Fibroblast of villous mesenchyme (primary cell): ENCODE measurements at places on chromosomes 2 and 18.

GRCh38 chr2:20675701-20676352 is 8.9 kb downstream of the GDF7 start:
- DNase-seq = no peak

- no peak for DNase-seq
These were observed 33.1 kb downstream of the METTL4 start for GRCh38 chr18:2538236-2538635.

- peak; percentile 7 for DNase-seq
These were observed 30.2 kb downstream of the CMPK2 start for GRCh38 chr2:6835467-6835866.

DNA sequence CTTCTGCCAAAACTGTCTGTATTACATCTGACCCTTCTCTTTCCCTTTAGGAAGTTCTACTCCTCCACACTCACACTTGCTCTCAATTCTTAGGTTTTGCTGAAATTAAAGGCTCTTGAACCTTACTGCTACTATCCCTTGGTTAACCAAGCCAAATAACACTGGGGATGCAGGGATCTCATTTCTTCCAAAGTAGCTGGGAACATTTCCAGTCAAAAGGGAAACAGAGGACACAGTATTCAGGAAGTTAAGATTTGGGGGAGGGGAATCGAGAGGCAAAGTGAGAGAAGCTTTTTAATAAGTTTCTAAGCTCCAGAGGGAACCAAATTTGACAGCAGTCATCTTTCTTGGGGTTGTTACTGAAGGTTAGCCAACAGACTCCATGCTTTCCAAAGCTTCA is 6.2 kb downstream of the SEPTIN2 start:
- DNase-seq = no peak

- DNase-seq = no peak
These were observed 27.5 kb upstream of the ALPP start for GRCh38 chr2:232350804-232351685.

DNA sequence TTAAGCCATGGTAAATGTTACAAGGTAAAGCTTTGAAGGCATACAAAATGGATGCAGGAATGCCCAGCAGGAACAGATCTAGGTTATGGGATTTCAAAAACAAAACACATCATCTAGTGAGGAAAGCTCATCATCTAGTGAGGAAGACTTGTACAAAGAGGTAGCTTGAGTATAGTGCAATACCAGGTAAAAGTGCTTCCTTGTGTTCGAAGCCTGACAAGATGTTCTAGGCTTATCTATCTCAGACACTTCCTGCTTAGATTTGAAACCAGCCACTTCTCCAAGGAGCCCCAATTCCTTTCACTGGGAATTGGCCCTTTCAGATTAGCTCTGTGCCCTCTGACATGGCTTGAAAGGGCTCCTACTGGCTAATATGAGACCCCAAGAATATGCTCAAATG is 45.6 kb downstream of the RNU4ATAC start:
- DNase-seq = no peak

GRCh38 chr2:216789081-216789480 is 70.8 kb downstream of the TNP1 start:
- peak; percentile 31 for DNase-seq

DNA sequence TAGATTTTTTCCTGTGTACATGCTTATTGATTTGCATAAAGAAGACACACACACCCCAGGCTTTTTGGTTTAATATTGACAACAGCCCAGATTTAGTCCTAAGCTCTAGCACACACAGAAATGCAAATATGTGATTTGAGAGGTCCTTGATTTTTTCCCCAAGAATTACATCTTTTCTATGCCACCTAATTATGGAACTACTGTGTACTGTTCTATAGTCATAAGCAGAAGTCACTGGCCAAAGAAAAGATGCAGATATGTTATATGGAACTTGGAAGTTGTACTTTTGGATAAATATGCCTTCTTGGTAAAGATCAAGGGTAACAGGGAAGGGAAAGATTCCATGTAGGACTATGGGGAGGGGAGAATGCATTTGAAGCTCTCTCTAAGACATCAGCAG is 105.6 kb downstream of the SETBP1 start:
- no peak for DNase-seq

DNA sequence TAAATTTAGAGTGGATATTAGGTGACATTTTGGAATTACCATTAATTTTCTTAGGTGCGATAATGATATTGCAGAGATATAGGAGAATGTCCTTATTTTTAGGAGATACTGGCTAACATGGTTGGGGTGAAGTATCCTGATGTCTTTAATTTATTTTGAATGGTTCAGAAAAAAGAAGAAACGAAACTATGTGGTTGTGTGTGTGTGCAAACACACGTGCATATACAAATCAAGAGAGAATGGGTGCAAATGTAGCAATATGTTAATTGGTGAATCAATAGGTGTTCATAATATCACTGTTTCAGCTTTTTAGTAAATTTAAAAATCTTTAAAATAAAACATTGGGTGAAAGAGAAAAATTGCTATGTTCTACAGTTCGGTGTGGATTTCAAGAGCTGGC is 140.9 kb downstream of the DIS3L2 start:
- no peak for DNase-seq

- DNase-seq = no peak
These were observed 37.8 kb downstream of the ANTXR1 start for GRCh38 chr2:69050802-69051201.

GRCh38 chr18:10514082-10514481 is 11.7 kb upstream of the NAPG start:
- no peak for DNase-seq

DNA sequence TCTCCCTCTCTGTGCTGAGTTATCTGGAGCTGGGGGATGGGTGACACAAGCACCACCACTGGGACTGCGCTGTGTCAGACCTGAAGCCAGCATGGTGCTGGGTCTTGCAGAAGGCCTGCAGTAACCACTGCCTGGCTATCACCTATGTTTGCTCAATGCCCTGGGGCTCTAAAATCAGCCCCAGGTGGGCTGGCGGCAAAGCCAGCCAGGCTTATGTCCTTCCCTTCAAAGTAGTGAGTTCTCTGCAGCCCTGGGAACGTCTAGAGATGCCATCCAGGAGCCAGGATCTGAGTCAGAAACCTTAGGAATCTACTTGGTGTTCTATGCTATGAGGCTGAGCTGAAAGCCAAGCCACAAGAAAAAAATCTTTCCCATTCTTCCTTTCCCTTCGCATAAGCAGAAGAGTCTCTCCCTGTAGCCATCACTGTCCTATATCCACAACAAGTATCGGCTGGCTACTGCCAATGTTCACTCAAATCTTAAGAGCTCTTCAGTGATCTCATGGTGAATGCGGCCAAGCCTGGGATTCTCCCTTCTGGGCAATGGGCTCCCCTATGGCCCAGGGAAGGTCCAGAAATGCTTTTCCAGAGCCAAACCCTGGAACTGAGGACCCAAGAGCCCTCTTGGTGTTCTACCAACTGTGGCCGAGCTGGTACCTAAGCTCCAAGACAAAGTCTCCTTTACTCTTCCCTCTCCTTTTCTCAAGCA is 248.7 kb downstream of the ZNF385B start:
- DNase-seq = no peak

- peak; percentile 60 for DNase-seq
These were observed 1.4 kb upstream of the CD226 start for GRCh38 chr18:69948919-69949537.

GRCh38 chr2:127293386-127293747 is 577 bp downstream of the ERCC3 start:
- peak; percentile 8 for DNase-seq

GRCh38 chr2:3100386-3100785 is 277.2 kb downstream of the EIPR1 start:
- no peak for DNase-seq

DNA sequence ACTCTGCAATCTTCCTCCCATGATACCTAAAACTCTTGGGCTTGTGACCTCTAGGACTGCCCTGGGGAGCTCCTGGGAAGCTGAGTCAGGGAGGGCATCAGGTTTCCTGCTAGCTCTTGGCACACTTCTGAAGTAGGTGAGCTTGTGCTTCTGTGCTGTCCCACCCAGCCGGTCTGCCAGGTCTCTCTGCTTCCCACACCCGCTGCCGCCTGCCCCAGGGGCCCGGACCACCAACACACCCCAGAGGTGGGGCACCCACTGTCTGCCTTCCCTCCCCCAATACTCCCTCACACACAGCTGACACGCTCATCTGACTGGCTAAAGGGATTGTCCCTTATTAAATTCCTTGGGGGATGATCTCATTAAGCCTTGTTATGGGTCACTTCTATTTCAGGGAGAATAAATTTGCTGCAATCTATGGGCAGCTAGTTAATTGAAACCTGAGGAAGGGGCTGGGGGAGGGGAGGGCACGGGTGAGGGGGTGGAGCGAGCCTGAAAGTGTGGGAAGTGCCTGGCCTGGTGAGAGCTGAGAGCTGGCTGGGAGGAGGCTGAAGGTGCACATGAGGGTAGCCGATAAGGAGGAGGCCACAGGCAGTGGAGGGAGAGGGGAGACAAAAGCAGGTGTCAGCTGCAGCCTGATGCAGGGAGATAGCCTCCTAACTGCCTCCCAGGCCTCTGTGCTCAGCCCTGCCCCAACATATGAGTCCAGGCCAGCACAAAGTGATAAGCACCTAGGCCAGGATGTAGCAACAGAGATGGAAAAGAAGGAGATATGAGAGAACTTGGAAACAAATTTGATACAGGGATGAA is 48.8 kb downstream of the HAUS1 start:
- DNase-seq = no peak

GRCh38 chr2:186947516-186947915 is 98.5 kb upstream of the ZSWIM2 start:
- no peak for DNase-seq

- DNase-seq = no peak
These were observed 112.3 kb downstream of the SEPTIN10 start for GRCh38 chr2:109501461-109501860.

- DNase-seq = peak; percentile 85
These were observed 262.6 kb upstream of the THUMPD2 start for GRCh38 chr2:40041422-40042382.

DNA sequence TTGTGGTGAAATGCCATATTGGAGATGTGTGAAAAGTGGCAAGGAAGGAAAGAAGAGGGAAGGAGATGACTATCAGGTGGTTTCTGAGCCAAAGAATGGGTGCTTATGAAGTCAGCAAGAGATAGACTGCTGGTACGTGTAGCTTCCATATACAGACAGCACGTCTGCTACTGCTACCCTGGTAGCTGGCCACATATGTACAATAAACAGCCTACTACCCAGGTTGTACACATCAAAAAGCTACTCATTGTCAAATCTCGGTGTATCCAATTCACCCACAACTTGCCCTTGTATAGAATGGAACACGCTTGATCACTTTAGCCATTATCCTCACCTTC is 761.8 kb downstream of the LRRTM4 start:
- DNase-seq = no peak

DNA sequence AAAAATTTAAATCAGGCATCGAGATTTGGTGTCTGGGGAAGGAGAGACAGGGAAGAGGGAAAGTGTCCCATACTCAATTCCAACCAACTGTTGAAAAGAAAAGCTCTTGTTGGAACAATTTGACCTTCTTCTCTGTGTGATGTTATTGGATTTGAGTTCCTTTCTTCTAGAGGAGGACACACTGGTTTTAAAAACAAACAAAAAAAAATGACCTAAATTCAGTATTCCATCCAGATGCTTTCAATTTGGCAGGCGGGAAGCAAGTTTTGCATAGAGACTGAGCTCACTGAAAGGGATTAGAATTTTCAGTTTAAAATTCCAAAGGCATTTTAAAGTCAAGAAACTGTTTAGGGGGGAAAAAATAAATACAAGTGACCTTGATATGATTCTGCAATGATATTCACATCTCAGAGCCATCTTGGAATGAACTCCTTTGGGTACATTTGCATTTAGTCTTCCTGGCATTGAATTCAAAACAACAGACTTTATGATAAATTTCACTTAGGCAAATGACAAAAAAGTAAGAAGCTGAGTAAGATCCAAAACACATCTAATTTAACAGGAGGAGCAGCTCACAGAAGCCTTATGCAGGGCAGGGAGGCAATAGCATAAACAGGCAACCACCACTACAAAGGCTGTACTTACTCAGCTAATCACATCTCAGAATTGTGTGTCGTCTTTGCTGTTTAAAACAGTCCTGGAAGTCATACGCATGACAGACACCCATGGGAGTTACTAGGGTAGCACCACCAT is 126.8 kb downstream of the CDH20 start:
- no peak for DNase-seq

- DNase-seq = peak; percentile 39
These were observed at the start of gene SOX11 for GRCh38 chr2:5691985-5692529. TSS of gene SOX11 (plus strand) at chr2:5692384. CDS start at chr2:5692722, 338 bp downstream.

- no peak for DNase-seq
These were observed 120.0 kb downstream of the EPHA4 start for GRCh38 chr2:221451862-221452788.

DNA sequence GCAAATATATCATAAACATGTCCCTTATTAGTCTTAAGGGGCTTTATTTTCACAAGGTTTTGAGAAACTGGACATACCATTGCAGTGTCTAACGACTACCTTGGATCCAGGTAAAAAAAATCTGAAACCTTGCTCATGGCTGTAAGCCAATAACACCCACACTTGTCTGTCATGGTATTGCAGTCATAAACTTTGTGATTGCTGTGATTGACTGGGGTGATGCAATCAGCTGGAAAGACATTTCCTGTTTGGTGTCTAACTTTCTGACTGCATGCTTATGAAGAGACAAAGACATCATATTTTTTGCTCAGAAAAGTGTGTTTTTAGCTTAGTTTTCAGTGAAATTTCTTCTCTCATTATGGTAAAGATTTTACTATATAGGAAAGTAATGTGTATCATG is 635.0 kb downstream of the TSN start:
- no peak for DNase-seq

GRCh38 chr2:42328148-42328833 is 32.7 kb downstream of the COX7A2L start:
- peak; percentile 48 for DNase-seq

DNA sequence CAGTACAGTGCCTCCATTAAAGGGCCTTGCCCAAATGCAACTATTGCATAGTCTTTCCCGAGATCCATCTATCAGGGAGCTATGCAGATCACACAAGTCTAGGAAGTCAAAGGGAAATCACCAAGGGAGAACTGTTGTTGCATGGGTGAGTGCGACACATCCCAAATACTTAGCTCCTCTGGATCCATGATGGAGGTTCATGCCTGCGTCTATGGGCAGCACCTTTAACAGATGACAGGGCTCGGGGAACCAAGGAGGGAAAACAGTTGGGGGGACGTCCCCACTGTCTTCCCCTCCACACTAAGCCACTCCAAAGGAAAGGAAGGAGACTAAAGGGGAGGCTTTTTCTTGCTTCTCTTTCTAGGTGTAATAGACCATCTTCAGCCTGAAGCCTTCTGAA is 552.8 kb upstream of the PKDCC start:
- no peak for DNase-seq

- no peak for DNase-seq
These were observed 69.0 kb downstream of the LAMA3 start for GRCh38 chr18:23758281-23758680.

- no peak for DNase-seq
These were observed 7.9 kb upstream of the TMX3 start for GRCh38 chr18:68722821-68723220.

DNA sequence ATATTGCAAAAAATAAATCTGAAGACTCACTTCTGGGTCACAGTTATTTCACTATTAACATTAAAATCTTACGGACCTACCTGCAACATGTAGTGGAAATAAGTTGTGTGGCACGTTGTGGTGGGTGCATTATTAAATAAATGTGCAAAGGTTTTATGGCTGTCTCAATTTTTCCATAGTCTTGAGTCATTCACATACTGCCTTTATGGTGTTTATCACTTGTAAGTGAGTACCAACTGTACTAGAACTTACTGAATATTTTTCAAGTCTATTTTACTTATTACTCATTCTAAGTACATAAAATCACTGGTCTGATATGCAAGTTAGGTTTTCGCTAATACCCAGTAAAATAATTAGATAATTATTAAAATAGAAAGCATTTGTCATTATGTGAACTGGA is 47.6 kb upstream of the SLC30A6 start:
- DNase-seq = no peak

GRCh38 chr18:8702668-8703067 is 2.7 kb upstream of the MTCL1 start:
- no peak for DNase-seq
